Epithelial cell of proximal tubule (primary cell): ENCODE measurements at places on chromosomes 2 and 18. TPM values are rescaled to one million over a fixed set of nuclear protein-coding genes. Genes with fewer than 3 reads are reported as not detected.

SCN3A gene
- total RNA-seq = 0.52 and 0.94 TPM in 2 replicates

MARCO gene
- not detected in 2 replicates for total RNA-seq

UGT1A5 gene
- total RNA-seq = not detected in 2 replicates

CXCR1 gene
- total RNA-seq = not detected in 2 replicates

ZBTB7C gene
- under 0.01 and 0.17 TPM in 2 replicates for total RNA-seq

BCL11A gene
- 3.5 and 4.4 TPM in 2 replicates for total RNA-seq

ST6GAL2 gene
- 0.23 and 0.80 TPM in 2 replicates for total RNA-seq

EHBP1 gene
- 18.1 and 20.9 TPM in 2 replicates for total RNA-seq

MERTK gene
- 4.3 and 8.7 TPM in 2 replicates for total RNA-seq

ARHGEF4 gene
- total RNA-seq = 2.1 and 3.2 TPM in 2 replicates

ACMSD gene
- 0.23 and 0.29 TPM in 2 replicates for total RNA-seq

RBM43 gene
- 0.87 and 0.98 TPM in 2 replicates for total RNA-seq

AMER3 gene
- not detected in 2 replicates for total RNA-seq

MARCHF4 gene
- 4.2 and 6.9 TPM in 2 replicates for total RNA-seq

CTIF gene
- total RNA-seq = 12.9 and 21.2 TPM in 2 replicates

GNAL gene
- total RNA-seq = 3.2 and 5.0 TPM in 2 replicates

FAM237A gene
- not detected in 2 replicates for total RNA-seq

CRACDL gene
- 0.29 and 1.0 TPM in 2 replicates for total RNA-seq

UGT1A3 gene
- not detected in 2 replicates for total RNA-seq

CYS1 gene
- 5.9 and 20.8 TPM in 2 replicates for total RNA-seq

FBXO36 gene
- 1.8 and 2.1 TPM in 2 replicates for total RNA-seq

ITSN2 gene
- total RNA-seq = 14.1 and 15.1 TPM in 2 replicates

MYCN gene
- total RNA-seq = 0.51 and 3.0 TPM in 2 replicates

BOLL gene
- total RNA-seq = not detected in 2 replicates

IHH gene
- 0.29 TPM in 1 of 2 replicates, not detected in the other for total RNA-seq

EVX2 gene
- not detected in 2 replicates for total RNA-seq

SMPD4 gene
- 62.2 and 80.7 TPM in 2 replicates for total RNA-seq

GAD1 gene
- total RNA-seq = 0.36 and 5.6 TPM in 2 replicates

REG1B gene
- not detected in 2 replicates for total RNA-seq

REG3A gene
- total RNA-seq = not detected in 2 replicates

TEX51 gene
- total RNA-seq = not detected in 2 replicates

GPR75 gene
- total RNA-seq = 0.52 and 1.5 TPM in 2 replicates

CCDC93 gene
- 9.9 and 13.2 TPM in 2 replicates for total RNA-seq

DQX1 gene
- total RNA-seq = not detected in 2 replicates

FASTKD2 gene
- 29.7 and 56.3 TPM in 2 replicates for total RNA-seq

SELENOI gene
- 19.3 and 27.1 TPM in 2 replicates for total RNA-seq

FBXO15 gene
- total RNA-seq = 0.40 and 0.87 TPM in 2 replicates

ARHGAP15 gene
- not detected in 2 replicates for total RNA-seq

C2orf66 gene
- total RNA-seq = not detected in 2 replicates

WDR12 gene
- total RNA-seq = 17.8 and 52.9 TPM in 2 replicates

PPP1CB gene
- total RNA-seq = 157 and 173 TPM in 2 replicates

MGAT4A gene
- 1.5 and 4.4 TPM in 2 replicates for total RNA-seq
